Muscle of back (tissue), 13 donors: ENCODE measurements at places on chromosomes 6 and 20.
A peak's percentile ranks its signal among the peaks of the same experiment; 100 is the strongest.

GRCh38 chr6:75428204-75428603, 65.4 kb downstream of the FILIP1 start:
- DNase-seq: no peak

- DNase-seq: no peak
Measured at GRCh38 chr6:6545616-6546317, 42.8 kb upstream of the LY86 start.

DNA sequence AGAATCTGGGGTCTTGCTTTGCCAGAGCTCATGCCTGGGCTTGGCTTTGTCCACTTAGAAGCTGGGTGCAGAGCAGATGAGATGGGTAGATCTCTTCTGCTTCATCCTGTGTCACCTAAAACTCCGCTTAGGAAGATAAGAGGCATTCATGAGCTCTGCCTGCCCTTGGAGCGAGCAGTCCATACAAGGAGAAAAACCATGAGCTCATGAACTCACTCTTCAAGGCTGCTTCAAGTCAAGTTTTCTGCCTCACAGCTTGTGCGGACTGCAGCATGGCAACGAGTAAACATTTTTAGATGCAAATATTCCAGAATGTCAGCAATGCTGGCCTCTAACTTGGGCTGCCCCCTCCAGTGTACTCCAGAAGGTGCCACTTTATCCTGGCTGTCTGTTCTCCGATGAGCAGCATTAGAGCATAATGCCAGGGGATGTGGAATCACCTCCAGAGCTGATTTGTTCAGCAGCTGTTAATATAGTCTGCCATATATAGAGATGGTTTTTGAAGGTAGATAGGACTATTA, 10.7 kb upstream of the UQCC2 start:
- DNase-seq: no peak

- peak; percentile 24 for DNase-seq
Measured at GRCh38 chr6:38273325-38273724, 366.4 kb downstream of the BTBD9 start.

DNA sequence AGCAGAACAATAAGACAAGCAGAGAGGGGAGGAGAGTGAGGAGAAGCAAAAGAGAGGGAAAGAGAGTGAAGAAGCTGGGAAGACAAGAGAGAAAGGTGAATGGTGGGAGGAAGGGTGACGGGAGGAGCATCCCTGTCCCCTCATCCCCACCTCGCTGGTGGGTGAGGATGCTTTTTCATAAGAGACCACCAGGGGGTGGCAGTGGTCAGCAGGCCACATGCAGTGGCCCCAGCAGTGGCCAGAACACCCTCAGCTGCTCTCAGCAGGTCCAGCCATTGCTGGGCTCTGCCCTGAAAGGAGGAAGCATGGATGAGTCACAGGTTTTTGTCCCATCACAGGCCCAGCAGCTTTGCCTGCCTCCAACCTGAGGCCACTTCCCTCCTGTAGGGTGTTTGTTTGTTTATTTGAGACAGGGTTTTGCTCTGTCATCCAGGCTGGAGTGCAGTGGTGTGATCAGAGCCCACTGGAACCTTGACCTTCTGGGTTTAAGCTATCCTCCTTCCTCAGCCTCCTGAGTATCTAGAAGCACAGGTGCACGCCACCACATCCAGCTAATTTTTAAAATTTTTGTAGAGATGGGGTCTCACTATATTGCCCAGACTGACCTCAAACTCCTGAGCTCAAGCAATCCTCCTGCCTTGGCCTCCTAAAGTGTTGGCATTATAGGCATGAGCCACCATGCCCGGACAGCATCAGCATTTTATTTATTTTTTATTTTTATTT, 24.0 kb downstream of the FGD2 start:
- DNase-seq: peak; percentile 77

DNA sequence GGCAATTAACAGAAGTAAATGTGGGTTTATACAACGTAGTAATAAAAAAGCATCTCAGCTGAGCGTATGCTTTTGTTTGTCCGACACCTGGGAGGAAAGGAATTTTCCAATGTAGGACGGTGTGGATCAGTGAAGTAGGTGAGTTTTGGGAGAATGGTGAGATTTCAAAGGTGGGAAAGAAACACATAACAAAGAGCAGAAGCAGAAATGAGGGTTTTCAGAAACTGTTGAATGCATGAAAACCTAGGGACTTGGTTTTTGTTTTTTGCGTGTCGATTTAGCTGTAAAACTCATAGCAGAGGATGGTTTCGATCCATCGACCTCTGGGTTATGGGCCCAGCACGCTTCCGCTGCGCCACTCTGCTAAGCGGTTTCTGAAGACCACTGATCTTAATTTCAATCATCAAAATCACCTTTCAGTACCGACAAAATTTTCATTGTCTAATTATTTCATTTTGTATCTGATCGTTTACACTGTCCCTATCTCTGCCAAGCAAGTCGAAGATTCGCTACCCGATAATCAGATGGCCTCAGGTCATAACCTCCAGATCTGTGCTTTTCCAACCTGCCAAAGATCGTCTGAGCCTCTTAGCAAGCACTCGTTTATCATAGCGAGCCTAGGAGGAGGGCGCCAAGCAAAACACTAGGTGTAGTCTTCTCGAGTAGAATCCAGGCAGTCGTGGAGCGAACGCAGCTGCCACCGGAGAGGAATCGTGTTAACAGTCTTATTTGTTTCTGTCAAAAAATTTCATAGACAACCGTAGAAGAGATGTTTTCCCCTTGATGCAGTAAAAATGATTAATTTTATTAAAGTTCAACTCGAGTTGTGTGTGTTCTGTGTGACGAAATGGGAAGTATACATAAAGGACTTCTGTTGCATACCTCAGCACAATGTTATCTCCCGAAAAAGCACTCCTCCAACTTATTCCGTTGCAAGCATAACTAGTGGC, 20.9 kb upstream of the POM121L2 start:
- peak; percentile 29 for DNase-seq

GRCh38 chr6:160111806-160112205, 9.8 kb upstream of the SLC22A1 start:
- no peak for DNase-seq

GRCh38 chr20:30513050-30513628, 744.3 kb upstream of the DEFB115 start:
- DNase-seq: no peak

DNA sequence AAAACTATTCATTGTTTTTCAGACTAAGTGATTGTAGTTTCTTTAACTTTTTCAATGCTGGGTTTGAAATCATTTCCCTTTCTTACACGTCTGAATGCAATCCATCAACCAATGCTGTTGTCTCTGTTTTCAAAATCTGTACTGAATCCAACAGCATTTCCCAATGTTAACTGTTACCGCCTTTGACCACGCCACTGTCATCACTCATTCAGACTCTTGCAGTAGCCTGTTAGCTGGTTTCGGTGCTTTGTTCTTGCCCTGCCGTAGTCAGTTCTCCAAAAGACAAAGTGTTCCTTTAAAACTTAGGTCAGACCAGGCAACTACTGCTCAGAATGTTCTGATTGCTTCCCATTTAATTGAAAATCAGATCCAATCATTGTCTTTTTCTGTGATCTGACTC, 131.3 kb downstream of the PLCB4 start:
- no peak for DNase-seq
